CD4-positive, CD25-positive, alpha-beta regulatory T cell (primary cell): ENCODE measurements at places on chromosomes 4 and X. TPM values are rescaled to one million over a fixed set of nuclear protein-coding genes. Genes with fewer than 3 reads are reported as not detected.

DNA sequence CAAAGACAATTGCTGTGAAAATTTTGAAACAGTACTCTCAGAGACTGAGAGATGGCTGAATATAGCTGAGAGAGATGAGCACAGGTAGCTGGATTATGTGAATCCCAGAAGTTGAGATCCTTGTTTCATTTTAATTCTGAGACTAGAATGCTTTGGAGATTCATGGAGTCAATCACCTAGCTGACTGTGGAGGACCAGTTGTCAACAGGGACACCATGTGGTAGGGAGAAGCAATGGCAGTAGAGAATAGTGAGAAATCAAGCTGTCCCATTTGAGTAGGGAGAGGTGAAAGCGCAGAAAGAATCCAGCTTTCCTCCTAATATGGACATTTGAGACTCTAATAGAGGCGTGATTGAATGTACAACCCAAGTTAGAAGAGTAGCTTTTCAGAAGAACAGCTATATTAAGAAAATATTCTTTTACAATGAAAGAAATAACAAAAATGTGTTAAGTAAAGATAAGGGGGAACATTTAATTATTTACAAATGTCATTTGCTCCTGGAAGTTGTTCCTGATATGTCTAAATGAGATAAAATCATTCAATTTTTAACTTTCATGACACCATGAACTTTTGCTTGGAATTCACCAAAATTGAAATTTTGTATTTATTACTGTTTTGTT, 30.3 kb upstream of the GLRB start:
- DNase-seq, result no peak

- DNase-seq, result no peak
These were observed 174.4 kb upstream of the ATP6AP2 start for GRCh38 chrX:40406330-40406859.

DNA sequence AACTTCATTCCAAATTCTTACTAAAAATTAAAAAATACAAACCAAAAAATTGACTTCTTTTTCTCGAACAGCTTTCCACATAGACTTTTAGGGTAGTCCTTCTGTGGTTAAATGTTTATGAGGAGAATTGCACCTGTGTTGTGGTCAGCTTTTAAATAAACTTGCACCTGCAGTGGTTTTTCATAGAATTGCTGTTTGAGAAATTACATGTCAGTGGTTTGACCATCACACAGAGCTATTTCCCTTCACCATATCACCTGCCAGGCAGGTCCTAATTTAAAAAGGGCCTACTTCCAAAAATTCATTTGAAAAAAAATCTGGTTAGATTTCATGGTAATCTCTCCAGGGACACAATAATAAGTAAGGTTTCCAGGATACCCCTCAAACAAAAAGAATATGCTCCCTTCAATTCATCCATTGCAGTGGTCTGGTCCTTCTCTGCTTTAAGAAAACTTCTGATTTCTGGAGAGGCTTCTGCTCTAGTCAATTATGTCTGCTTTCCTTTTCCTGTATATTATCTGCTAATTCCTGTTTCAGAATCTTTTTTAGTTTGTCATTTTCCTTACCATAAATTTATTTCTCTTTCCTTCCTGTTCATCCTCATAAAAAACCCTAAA, 9.8 kb upstream of the UTP3 start:
- no peak for DNase-seq

BEX2 gene
- 55.8 TPM for polyA plus RNA-seq

CLDN22 gene
- polyA plus RNA-seq, result not detected
